Daoy (cell line): ENCODE measurements at places on chromosomes 1 and 21. TPM values are rescaled to one million over a fixed set of nuclear protein-coding genes. Genes with fewer than 3 reads are reported as not detected.

The SLAMF1 gene
- not detected in 2 replicates for total RNA-seq

The EPS8L3 gene
- not detected in 2 replicates for total RNA-seq

The ROR1 gene
- 13.2 and 17.4 TPM in 2 replicates for total RNA-seq

The TCHH gene
- 0.29 TPM in 1 of 2 replicates, not detected in the other for total RNA-seq

The ADORA1 gene
- total RNA-seq = 0.89 and 2.7 TPM in 2 replicates

The CYP4B1 gene
- not detected in 2 replicates for total RNA-seq
